ENCODE measurements at places on chromosomes 3 and 15.

- peak; percentile 28 for DNase-seq
These were observed 582 bp upstream of the SLCO3A1 start for GRCh38 chr15:91852741-91853510.

DNA sequence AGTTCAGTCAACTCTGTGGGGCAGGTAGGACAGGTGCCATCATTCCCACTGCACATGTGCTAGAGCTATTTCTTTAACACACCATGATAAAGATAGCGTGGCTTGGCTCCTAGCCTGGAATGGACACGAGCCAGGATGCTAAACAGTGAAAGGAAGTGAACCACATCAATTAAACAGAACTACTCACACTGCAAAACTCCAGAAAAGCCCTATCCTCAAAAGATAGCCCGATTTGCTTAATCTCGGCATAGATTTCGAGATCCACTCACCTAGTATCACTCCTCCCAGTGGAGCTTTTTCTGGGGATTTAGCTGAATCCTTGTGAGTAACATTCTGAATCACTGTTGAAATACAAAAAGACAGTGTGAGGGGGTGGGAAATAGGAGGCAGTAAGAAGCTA is 118.0 kb downstream of the ABI3BP start:
- no peak for DNase-seq

DNA sequence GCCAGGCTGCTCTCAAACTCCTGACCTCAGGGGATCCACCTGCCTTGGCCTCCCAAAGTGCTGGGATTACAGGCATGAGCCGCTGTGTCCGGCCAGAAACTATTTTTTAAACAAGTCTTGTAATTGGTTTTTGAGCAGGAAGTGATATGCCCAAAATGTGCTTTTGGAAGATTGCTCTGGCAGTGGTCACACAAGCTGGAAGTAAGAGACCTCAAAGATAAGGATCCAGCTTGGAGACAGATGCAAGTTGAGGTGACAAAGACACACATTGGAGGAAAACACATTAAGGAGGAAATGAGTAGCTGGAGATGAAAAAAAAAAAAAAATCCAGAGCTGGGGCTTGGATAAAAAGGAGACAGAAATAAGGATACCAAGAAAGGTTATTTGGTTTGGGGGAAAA is 6.3 kb downstream of the TM4SF18 start:
- DNase-seq = no peak

DNA sequence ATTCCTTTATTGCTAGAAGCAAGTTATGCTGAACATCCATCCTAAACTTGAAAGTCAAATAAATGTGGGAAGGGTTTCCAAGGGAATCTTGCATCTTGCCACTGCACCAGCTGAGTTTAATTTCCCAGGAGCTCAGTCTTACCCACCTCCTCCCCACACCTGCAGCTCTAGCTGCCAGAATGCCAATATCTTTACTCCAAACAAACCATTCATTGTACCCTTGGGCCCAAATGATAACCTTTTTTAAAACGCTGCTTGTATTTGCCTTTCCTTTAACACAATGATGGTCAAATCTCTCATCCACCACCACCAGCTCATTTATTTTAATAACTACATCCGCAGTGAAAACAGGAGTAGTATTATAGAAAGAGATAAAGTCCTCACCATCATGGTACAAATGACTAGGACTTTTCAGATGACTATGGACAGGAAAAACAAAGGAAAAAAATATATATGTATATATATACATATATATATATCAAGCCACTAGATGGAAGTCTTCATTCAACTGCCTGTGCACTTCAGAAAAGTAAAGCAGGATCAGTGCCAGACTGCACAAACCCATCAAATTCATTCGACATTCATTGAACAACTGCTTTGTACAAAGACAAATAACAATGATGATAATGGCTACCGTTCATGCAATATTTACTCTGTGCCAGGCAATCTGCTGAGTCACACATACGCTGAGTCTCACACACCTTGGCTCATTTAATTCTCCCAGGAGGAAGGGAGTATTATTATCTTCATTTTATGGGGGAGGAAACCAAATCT is 44.0 kb downstream of the BFSP2 start:
- no peak for DNase-seq

- no peak for DNase-seq
These were observed at the start of gene MUSTN1 for GRCh38 chr3:52834871-52835501. MUSTN1 (minus strand) TSS chr3:52835019; CDS start chr3:52834948, 71 bp downstream.

DNA sequence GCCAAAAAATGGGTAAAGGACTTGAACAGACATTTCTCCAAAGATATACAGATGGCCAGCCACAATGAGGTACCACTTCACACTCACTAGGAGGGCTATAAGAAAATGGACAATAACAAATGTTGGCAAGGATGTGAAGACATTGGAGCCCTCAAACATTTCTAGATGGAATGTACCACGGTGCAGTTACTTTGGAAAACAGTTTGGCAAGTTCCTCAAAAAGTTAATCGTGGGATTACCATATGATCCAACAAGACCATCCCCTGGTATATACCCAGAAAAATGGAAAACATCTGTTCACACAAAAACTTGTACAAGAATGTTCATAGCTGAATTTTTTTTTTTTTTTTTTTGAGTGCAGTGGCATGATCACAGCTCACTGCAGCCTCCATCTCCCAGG is 15.9 kb upstream of the HRH1 start:
- no peak for DNase-seq

DNA sequence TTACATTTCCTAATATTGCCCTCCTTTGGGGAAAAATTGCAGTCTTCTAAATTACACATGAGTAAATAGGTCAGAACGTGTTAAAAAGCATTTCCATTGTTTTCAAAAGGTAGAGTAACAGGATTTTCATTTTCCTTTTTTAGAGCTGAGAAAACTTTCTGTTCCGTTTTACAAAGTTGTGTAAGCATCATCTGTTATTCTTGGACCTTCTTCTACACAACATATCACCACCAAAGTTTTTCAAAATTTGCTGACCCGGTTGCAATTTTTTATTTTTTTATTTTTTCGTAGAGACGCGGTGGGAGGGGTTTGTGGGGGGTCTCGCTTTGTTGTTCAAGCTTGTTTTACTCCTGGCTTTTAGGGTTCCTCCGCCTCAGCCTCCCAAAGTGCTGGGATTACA is 1.1 kb downstream of the CCDC39 start:
- no peak for DNase-seq

- DNase-seq = peak; percentile 79
These were observed 182.2 kb downstream of the CFAP20DC start for GRCh38 chr3:58867621-58868020.

- peak; percentile 7 for DNase-seq
These were observed 1501.6 kb downstream of the OTOL1 start for GRCh38 chr3:162998205-162998604.

- peak; percentile 75 for DNase-seq
These were observed 12.3 kb upstream of the PCSK6 start for GRCh38 chr15:101501703-101502373.

- no peak for DNase-seq
These were observed 183.3 kb upstream of the ROPN1 start for GRCh38 chr3:124174910-124175874.

GRCh38 chr3:21705769-21706168 is 45.2 kb downstream of the ZNF385D start:
- DNase-seq = no peak

- peak; percentile 68 for DNase-seq
These were observed 28.8 kb downstream of the MECOM start for GRCh38 chr3:169634618-169635236.

DNA sequence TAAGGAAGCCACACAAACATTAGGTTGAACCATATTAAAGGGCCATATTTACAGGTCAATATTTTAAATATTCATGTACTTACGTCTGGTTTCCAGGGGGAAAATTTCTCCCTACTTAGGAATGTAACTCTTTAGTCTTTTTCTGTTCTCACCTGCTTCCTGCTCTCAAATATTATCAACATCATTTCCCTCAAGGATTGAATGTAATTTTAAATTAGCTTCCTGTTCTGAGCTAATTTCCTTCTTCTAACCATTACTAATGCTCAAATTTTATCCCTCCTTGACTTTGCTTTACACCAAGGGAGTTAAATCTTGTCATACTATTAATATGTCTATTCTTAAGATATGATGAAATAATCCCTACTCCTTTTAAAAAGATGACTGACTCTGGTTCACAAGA is 103.4 kb upstream of the UBP1 start:
- no peak for DNase-seq

DNA sequence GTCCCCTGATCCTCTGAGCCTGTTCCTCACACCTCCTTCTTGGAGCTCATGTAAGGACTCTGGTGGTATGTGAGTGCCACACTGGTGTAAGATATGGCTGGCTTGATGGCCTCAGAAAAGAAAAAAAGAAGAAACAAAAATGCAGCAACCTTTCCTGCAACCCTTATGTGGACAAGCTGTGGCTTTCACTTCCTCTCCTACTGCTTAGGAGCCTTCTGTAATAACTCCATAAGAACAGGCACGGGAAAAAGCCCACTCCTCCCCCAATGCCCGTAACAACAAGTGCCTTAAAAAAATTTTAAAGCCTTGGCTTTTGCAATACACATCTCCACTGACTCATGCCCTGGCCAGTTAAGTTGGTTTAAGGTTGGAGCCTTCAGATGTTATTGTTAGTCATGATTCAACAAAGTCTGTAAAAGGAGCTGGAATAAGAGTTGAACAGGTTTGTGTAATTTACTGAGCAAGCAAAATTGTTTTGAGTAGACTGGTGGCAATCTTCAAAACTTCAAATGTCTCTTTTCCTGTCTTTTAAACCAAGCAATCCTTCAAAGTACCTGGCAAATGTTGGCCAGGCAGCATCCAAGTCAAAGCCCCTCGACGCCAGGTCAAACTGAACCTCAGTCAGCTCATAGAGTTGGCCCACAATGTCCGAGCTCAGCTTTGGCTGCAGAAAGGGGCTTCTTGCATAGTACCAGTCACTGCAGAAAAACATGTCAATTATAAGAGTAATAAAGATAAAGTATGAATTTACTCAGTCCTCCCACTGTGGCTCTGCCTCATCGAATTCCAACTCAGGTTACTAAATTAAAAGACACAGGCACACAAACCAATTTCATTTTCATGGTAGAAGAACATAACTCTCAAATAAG is 22.9 kb downstream of the FYCO1 start:
- no peak for DNase-seq

- DNase-seq = no peak
These were observed 18.1 kb downstream of the CHSY1 start for GRCh38 chr15:101233651-101234280.

GRCh38 chr3:53044711-53045517 is 959 bp downstream of the SFMBT1 start:
- peak; percentile 49 for DNase-seq

GRCh38 chr3:7749931-7750695 is 751.5 kb upstream of the LMCD1 start:
- no peak for DNase-seq

- DNase-seq = peak; percentile 45
These were observed 76.4 kb downstream of the BBX start for GRCh38 chr3:107598926-107599771.

GRCh38 chr15:30033763-30034162 is 49.0 kb upstream of the GOLGA8J start:
- no peak for DNase-seq

DNA sequence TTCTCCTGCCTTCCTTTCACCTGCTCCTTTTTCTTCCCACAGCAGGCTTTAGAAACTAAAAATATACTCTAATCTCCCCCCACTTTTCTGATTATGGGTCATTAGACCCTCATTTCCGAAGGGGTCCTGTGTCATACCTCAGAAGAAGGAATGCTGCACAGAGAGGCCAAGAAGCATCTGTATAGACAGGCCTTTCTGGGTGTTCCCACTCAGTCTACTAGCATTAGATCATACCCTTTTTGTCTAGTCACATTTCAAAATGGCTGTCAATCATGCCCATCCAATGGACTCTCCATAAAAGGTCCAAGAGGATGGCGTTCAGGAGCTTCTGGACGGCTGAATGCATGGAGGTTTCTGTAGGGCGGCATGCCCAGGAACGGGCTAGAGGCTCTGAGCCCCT is 192.2 kb downstream of the SUCLG2 start:
- no peak for DNase-seq

GRCh38 chr15:65115086-65115485 is at the start of gene UBAP1L:
UBAP1L (minus strand) TSS chr15:65115200; CDS start chr15:65106215, 8,985 bp downstream.
- DNase-seq = peak; percentile 99

DNA sequence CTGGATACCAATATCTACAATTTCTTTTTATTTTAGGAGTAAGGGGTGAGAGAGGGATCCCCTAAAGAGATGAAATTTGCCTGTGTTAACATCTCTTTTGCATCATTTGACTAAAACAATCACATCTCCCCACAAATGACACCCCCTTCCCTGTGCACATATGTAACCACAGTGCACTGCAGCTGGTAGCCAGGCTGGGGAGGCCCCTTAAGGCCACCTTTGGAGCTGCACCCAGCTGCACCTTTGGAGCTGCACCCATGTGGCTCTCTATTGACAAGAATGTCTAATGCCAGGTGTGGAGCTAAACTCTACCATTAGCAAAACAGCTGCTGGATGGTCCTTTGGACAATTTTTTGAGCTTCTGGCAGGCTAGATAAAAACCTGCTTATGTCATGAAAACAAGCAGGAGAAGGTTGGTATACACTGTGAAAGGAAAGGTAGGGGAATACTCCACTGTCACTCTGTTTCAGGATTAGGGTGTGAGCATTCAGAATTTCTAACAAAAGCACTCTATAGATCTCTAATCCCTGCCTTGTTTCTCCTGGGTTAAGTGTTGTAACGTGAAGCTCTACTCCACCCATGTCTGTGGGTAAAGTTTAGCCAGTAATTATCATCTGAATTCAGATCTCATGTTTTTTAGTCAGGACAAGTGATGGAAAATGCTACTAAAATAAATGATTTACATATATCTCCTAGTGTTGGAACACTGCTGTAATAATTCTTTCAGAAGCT is 52.1 kb downstream of the TFG start:
- DNase-seq = peak; percentile 75

DNA sequence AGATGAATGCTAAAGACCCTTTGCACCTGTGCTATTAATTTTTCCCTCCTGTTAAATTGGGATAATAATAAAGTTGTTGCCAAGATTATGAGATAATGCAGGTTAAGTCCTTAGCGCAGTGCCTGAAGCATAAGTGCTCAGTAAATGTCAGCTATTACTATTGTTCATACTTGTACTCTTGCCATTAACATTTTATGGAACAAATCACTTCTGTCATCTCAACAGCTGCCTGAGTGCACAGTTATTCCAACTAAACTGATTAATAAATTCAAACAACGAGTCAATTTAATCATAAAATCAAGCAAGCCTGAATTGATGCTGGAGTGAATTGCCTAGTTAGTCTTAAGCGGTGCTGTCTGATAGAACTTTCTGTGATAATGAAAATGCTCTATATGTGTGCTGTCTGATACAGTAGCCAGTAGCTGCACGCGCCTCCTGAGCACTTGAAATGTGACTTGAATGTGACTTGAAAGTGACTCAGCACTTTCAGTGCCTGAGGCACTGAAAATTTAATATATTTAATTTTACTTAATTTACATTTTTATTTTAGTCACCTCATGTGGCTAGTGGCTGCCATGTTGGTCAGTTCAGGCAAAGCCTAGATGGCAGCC is 198.7 kb upstream of the PFN2 start:
- peak; percentile 53 for DNase-seq

- no peak for DNase-seq
These were observed 18.2 kb upstream of the B4GALT4 start for GRCh38 chr3:119258915-119259314.

GRCh38 chr3:113264283-113265131 is 53.1 kb downstream of the BOC start:
- DNase-seq = peak; percentile 76

Measured in HAP-1 (cell line).